ENCODE measurements at places on chromosomes 12 and 14.

GRCh38 chr14:104876251-104876699, 11.2 kb downstream of the CEP170B start:
- DNase-seq, result no peak

- no peak for DNase-seq
These were observed 21.4 kb upstream of the TMTC2 start for GRCh38 chr12:82665142-82665923.

DNA sequence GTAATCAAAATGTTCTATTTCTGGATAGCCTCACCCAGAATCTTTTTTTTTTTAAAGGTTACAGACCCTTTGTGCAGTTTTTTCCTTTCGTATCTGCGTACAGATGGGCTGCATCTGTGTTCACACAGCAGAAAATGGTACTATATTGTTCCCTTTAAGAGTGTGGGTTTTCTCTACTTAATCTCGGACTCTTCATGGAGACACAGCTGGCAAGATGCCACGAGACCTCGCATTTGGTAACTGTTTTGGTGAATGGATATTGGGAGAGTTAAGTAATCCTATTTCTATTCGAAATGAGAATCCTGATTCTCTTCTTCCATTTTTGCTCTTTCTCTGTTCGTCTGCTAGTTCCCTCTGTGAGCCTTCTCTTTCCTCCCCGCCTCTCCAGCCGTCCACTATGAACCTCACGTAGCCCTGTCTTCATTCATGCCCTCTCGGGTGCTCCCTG, 85.7 kb downstream of the SAMD4A start:
- no peak for DNase-seq

- DNase-seq, result no peak
These were observed 29.0 kb downstream of the NFKBIA start for GRCh38 chr14:35375558-35376025.

All from keratinocyte (primary cell).